ENCODE measurements at places on chromosomes 5 and 9. TPM values are rescaled to one million over a fixed set of nuclear protein-coding genes. Genes with fewer than 3 reads are reported as not detected.

Gene TAF11L5
- total RNA-seq: not detected

Gene SPATA24
- 1.9 TPM for total RNA-seq

Gene RGMB
- total RNA-seq: 12.9 TPM

Gene GABRA1
- not detected for total RNA-seq

GRCh38 chr9:98255578-98256296 lies at the start of gene TBC1D2:
TSS of gene TBC1D2 (minus strand) at chr9:98255649. CDS start at chr9:98255541, 108 bp downstream.
- peak; percentile 99 for DNase-seq

- peak; percentile 61 for DNase-seq
These were observed 23.4 kb downstream of the WWC1 start for GRCh38 chr5:168314735-168315411.

- DNase-seq: no peak
These were observed 26.8 kb upstream of the TXNDC8 start for GRCh38 chr9:110364451-110364850.

GRCh38 chr5:32201122-32201753 lies 27.1 kb upstream of the GOLPH3 start:
- no peak for DNase-seq

DNA sequence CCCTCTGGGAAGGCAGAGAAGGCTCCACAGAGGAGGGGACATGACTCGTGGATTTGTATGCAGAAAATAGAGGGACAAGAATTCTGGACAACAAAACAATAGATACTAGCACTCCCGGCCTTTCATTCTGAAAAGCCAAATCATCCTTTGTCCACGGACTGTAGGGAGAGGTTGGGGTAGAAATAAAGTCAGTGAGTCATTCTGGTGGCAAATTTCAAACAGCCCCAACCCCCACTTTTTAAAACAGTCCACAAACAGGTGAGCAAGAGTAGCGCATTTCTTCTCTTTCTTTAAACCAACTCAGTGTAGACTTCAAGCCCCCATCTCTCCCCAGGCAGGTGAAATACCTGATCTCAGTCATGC lies 56.1 kb downstream of the PTPDC1 start:
- DNase-seq: no peak

DNA sequence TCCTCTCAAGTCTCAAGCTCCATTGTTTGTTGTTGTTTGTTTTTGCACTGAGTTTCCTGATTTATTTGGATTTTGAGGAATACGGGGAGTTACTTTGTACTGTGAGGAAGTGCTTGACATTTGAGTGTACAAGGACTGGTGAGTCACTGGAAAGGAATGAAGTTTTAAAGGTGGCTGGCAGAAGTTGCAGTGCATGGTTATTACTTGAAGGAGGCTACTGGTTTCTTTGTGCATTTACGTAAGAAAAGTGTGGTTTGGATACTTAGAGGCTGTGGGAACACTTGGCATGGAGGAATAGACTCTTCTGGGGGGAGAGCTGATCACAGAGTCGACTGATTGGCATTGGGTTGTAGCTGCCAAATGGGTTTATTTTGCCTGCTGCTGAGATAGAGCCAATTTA lies 919.0 kb downstream of the TAF11L14 start:
- no peak for DNase-seq

DNA sequence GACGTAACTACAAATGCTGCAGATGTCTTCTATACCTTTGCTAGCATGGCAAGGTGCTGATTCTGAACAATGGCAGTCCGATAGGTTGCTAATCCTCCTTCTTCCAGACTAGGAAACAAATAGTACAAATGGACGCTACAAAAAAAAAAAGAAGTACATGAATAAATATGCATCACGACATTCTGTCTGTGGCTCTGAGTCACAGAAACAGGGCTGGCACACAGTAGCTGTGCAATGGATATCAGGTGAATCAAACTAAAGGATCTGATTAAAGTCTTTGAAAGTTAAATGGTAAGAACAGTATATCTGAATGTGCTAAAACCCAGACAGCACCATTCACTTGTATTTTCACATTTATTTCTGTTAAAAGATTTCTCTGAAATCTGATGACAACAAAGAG lies 96.2 kb downstream of the DROSHA start:
- DNase-seq: no peak

GRCh38 chr9:115939065-115939765 lies 214.4 kb upstream of the PAPPA start:
- no peak for DNase-seq

DNA sequence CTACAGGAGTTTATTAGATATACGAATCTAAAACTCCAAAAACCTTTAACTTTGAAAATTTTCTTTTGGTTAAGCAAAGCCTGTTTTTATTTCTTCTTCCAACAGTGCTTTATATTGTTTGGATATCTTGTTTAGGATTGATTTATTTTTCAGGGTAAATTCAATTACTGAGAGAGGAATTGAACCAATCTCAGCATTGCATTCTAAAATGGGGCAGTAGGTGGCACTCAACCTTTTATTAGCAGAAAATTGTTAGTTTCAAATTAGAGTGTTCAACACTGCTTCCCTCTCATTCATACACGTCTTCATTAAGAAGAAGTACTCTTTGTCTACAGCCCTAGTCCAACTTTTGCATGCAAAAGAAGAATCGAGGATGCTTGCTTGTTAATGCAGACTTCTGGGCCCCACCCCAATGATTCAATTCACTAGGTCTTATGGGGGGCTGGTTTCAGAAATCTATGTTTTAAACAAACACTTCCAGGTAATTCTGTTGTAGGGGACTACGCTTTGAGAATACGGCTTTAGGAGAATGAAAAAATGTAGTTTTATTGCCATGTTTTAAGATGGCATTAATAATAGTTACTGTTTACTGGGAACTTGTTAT lies 26.6 kb downstream of the MRPL22 start:
- no peak for DNase-seq
